Left renal pelvis (tissue), 4 donors: ENCODE measurements at places on chromosomes 7 and 10.

DNA sequence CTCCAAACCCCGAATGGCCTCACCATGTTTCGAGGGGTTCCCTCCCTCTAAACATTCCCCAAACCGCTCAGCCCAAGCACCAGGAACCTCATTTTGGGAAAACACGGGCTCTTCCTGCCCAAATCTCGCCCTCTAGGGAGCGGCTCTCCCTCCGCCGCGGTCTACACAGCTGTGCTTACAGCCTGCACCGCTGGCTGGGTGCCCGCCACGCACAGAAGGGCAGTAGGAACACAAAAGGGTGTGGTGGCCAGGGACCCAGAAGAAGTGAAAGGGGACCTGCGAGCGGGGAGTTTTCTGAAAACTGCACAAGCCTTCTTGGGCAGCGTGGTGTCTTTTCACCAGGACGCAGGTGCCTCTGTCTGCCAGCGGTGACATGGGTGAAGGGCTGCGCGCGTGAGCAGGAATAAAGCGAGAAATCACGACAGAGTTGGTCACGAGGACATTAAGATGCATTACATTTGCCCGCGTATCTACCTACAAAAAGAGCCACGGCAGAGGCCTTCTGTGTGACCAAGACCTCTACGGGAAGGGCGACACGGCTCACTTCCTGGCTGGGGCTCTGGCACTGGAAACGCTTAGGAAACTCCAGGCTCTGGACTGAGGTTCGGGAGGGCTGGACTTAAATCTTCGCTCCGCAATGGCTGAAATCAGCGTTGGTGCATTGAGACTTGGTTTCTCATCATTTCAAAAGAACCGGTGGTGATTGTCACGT lies 171.7 kb downstream of the LSM5 start:
- no peak for DNase-seq

DNA sequence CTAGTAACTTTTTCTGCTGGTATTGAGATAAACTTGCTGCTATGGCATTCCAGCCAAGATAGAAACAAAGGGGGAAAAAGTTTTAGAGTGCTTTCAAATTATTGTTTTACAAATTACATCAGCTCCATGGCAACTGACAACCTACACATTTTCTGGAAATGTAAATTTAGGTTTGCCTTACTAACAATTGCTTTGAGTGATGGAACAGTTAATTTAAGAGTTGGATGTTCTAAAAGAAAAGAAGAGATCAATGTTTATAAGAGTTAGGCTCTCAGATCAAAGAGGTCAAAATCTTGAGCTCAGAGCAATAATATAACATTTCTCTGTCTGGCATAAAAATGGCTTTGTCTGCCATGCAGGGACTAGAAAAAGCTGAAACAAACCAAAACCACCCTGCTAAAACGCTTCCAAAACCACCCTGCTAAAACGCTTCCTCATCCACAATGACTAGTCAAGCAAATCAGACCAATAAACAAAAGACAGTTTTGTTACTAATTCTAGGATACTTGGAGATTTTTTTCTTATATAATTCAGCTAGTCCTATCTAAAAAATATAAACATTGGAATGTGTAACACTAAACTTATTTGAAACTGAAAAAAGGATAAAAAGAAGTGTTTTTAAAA lies 32.3 kb downstream of the ORC5 start:
- DNase-seq: no peak

GRCh38 chr7:130941322-130942210 lies 207.6 kb upstream of the KLF14 start:
- no peak for DNase-seq

DNA sequence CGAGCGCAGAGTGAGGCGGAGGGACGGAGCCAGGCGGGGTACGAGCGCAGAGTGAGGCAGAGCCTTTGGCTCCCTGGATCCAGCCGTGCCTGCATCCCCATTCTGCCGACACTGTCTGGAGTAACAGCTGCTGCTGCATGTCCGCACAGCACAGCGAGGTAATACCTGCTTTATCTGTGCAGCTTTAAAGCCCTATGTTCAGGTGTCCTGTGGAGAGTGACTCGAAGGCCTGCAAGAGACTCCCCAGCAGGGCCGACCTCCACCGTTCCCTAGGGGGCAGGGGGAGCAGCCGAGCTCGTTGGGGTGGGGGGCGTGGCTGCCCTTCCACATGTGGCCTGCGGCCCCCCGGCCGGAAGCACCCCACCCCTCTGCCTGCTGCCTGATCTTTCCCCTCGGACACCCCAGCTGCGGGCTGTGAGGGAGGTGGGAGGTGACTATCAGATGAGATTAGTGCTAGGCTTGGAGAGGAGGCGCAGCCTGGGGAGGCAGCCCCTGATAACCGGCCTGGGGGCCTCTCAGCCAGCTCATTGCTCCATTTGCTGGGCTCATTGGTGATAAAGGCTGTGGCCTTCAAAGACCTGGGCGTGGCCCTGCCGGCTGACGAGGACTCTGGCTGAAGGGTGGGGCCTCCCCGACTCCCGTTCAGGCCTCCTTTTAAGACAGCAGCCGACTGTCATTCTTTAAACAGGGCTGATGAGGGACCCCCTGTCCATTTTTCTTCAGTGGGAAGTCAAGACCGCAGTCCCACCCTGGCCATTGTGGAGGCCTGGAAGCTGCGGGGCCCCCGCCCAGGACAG lies 8.0 kb downstream of the VENTX start:
- DNase-seq: no peak

GRCh38 chr7:43905956-43906330 lies 453 bp downstream of the URGCP start:
- no peak for DNase-seq

GRCh38 chr10:113469796-113470195 lies 83.1 kb upstream of the HABP2 start:
- no peak for DNase-seq

GRCh38 chr10:18607503-18608378 lies 43.6 kb downstream of the NSUN6 start:
- DNase-seq: no peak

DNA sequence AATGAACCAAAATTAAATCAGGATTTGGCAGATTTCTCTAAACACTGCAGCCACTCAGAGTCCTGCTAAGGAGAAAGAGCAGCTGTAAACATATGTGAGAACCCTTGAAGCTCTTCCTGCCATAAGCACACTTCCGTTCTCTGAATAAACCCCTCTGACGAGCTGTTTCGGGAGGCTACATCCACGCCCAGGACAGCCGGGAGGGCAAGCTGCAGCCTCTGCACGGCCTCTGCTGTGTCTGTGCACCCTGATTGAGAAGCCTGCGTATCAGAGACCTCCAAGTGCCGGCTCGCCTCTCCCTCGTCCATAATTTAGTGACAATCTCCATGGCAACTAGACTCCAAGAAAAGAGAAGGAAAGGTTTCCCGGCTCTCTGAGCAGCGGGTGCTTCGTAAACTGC lies 114.4 kb downstream of the PTPRN2 start:
- DNase-seq: peak; percentile 46

GRCh38 chr7:17770710-17771375 lies 169.5 kb downstream of the SNX13 start:
- DNase-seq: no peak

DNA sequence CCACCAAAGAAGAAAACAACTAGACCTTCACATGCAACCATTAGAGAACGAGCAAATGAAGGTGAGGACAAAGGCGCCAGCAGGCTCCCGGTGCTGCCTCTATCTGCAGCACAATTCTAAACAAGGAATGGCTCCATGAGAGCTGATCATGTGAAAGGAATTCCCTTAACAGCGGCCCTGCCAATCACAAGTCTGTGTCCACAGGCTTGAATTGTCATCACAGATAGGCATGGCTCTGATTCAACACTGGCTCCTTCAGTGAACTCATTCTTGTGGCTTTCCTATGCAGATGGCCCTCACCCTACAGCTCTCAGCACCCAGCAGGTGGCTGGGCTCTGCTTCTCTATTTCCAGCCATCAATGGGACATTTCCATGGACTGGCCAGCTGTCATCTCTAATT lies 36.2 kb downstream of the LAMB1 start:
- no peak for DNase-seq
